Hematopoietic multipotent progenitor cell (in vitro differentiated cells): ENCODE measurements at places on chromosomes 12 and 14.
A peak's percentile ranks its signal among the peaks of the same experiment; 100 is the strongest.

DNA sequence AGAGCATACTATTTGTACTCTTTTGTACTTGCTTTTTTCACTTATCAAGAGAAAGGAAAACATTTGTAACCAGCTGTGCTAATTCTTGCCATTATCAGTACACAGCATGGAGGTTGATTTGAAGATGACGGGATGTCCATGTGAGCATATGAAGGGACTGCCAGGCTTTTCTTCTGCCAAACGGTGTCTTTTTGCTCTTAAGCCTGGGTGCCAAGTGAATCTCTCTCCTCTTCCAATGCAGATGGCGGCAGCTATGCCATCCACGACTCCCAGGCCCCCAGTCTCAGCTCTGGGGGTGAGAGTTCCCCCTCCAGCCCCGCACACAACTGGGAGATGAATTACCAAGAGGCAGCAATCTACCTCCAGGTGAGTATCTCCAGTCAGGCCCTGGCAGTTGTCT lies 38.9 kb downstream of the TPCN1 start:
- no peak for DNase-seq

GRCh38 chr12:117032593-117033381 lies 66.4 kb downstream of the TESC start:
- DNase-seq, result peak; percentile 24

GRCh38 chr14:98926146-98926545 lies 345.9 kb downstream of the BCL11B start:
- no peak for DNase-seq

GRCh38 chr14:105490572-105491365 lies at the start of gene TEDC1:
Gene TEDC1 (plus strand): TSS chr14:105491246. CDS start chr14:105491376, 130 bp downstream.
- peak; percentile 100 for DNase-seq

DNA sequence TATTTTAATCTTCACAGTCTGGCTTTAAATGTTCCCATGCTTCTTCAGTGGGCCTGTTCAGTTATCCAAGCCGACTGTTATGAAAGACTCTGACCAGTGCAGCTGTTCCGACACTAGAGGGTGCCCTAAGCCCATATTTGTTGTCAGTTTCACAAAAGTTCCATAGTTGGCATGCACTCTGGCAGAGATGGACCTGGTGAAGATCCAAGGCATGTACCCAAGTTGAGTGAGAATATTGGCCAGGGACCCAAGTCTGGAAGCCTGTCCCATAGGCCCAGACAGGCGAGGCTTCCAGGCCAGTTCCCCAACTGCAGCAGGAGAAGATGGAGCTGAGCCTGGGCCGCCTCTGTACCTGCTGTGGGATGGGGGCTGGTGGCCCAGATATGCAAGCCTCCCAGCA lies 27.4 kb upstream of the GUCY2C start:
- peak; percentile 34 for DNase-seq

DNA sequence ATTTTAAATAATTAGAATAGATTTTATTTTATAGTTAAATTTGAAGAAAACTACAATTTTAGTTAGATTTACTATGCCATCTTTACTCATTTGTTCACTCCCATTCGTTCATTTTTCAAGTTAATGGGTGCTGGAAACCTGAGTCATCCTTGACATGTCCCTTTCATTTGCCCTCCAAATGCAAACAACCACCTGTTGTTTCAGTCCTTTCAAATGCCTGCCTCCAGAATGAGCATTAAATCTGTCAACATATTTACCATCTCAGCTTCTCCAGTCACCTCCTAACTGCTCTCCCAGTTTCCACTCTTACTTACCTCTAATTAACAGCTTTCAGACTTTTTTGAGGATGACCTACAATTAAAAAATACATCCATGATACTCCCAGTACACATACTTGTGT lies 375.5 kb downstream of the RAD51B start:
- DNase-seq, result no peak

DNA sequence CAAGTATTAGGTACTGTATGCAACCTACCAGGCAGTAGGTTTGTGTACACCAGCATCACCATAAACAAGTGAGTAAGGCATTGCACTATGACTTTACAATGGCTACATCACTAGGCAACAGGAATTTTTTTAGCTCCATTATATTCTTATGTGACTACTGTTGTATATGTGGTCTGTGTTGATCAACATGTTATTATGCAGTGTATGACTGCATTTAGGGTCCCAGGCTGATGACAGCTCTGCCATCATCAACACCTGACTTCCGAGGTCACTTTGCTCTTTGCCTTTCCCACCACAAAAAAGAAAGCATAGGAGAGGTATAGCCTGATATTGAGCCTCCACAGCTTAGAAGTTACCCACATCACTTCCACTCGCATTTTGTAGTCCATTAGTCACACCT lies 217.5 kb upstream of the PELI2 start:
- DNase-seq, result no peak

DNA sequence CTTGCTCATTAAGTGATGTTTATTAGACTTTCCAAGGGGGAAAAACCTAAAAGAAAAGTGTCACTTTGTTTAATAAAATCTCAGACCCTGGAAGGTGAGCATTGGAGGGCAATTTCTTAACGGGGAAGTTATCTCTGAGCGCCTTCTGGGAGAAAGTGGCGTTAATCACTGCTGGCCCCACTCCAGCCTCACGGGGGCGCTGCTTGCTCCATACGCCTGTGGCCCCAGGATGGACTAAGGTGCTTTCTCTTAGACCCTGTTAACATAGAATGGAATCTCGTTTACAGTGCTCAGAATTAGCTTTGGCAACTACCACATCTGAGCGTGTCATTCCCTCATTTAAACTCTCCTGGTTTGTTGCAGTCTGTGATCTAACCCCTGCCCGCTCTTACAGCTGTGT lies 16.4 kb upstream of the PRIMA1 start:
- no peak for DNase-seq

DNA sequence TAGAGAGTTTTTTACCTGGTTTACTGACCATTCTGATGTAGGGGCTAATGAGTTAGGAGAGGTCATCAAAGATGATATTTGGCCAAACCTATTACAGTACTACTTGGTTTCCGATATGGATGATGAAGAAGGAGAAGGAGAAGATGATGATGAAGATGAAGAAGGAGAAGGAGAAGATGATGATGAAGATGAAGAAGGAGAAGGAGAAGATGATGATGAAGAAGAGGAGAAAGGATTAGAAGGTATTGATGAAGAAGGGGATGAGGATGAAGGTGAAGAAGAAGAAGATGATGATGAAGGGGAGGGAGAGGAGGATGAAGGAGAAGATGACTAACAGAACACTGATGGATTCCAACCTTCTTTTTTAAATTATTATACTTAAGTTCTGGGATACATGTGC lies 196.6 kb downstream of the TMX1 start:
- no peak for DNase-seq

GRCh38 chr12:23699031-23699430 lies 250.4 kb downstream of the SOX5 start:
- DNase-seq, result no peak

DNA sequence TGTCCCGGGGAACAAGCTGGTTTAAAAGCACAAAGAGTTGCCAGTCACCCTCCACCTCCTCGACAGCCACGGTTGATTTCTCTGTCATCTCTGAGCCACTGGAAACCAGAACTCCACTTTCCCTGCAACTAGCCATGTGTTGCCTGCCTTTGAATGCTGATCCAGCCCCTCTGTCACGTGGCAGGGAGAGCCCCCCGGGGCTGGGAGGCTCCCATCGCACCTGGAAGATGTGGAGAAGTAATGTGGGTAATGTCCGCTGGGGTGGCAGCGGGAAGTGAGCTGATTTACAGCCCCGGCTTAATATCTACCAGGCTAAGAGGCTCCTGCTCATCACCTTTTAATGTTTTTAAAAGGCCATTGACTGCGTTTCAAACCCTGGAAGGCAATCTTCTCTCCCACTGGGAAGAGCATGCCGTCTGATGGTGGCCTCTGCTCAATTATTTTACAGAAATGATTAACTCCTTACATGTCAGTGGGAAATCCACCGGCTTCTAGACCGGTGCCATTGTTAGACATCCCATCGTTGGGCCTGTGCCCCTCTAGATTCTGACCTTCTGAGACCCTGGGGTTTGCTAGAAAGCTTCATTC lies 7.4 kb downstream of the PRIMA1 start:
- no peak for DNase-seq

DNA sequence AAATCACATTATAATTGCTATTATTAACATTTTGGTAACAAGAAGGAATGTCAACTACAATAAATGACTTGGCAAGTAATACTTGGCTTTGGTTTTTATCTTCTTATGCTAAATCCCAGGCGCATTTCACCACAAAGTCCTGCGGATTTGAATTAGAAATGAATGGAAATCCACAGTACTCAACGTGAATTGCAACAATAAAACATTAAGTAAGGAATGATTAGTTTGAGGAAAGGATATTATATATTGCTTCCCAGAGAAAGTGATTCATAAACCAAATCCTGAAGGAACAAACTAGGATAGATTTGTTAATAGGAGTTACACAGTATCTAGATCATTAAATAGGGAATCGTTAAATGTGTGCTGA lies 1089.7 kb downstream of the TRHDE start:
- DNase-seq, result no peak

- DNase-seq, result no peak
Observed at GRCh38 chr12:128801879-128802391, 21.8 kb downstream of the SLC15A4 start.
